Activated CD4-positive, alpha-beta T cell treated with anti-CD3 and anti-CD28 coated beads, Interleukin-2, amount 10 ng/mL, durations not matched to agents 24 days and 14 days (primary cell): ENCODE measurements at places on chromosomes 1 and 21. TPM values are rescaled to one million over a fixed set of nuclear protein-coding genes. Genes with fewer than 3 reads are reported as not detected.
A peak's percentile ranks its signal among the peaks of the same experiment; 100 is the strongest.

DNA sequence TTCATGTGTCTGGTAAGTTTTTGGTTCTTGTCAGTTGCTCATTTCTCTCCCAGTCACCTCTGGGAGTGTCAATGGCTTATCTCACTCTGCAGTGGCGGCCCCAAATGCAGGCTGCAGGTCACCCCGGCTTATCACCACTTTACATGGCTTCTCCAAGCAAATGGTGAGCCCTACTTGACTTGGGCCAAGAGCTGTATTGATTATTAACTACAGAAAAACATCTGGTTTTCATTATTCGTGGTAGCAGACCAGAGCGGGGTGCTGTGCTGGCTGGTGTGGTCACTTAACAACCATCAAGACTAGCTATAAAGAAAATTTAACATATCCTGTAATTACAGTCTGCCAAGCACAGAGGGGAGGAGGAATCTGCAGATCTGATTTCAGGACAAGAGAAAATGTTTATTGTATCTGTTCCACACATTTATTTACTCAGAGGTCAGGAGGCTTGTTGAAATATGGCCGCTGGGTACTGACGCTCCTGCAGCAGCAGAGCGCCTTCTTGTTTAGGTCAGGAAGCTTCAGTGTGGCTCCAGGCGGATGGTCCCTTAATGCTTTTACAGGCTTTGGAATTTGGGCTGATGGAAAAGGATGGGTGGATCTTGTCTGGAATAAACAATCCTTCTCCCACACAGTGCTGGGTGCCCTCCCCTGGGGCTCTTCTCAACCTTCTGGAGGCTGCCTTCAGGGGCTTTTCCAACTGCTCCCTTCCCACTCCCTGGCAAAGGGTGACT, 87.8 kb downstream of the HLX start:
- DNase-seq = no peak

CAMK1G gene
- total RNA-seq = 0.54 TPM in 1 of 2 replicates, not detected in the other

- DNase-seq = no peak
Measured at GRCh38 chr1:219126377-219126776, 47.3 kb upstream of the LYPLAL1 start.

GRCh38 chr1:41051022-41051421, 29.5 kb upstream of the SLFNL1 start:
- DNase-seq = no peak

DNA sequence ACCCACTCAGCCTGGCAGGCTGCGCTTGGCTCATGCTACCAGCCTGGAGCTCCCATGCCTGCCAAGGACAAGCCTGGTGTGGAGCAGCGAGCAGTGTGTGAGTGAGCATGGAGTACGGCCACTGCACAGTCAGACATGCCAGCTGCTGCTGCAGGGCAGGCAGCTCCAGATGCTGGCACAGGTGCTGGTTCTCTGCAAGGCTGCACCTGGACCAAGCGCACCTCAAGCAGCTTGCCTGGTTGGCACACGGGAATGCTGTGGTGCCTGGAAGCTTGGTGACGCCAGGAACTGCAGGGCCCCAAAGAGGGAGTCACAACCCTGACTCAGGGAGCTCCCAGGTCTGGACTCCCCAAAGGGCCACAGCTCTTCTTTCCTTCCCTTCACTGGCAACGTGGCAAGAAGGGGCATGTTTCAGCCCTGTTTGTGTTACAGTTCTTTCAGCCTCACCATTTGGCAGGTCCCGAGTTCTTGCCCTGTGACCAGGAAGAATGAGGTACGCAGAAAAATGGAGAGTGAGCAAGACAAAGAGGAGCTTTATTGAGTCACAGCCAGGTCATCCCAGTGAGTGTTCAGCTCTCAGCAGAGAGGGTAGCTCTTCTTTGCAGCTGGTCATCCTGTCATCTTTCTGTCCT, 26.1 kb downstream of the ACOT7 start:
- DNase-seq = no peak

LCE1F gene
- total RNA-seq = not detected in 2 replicates

DNA sequence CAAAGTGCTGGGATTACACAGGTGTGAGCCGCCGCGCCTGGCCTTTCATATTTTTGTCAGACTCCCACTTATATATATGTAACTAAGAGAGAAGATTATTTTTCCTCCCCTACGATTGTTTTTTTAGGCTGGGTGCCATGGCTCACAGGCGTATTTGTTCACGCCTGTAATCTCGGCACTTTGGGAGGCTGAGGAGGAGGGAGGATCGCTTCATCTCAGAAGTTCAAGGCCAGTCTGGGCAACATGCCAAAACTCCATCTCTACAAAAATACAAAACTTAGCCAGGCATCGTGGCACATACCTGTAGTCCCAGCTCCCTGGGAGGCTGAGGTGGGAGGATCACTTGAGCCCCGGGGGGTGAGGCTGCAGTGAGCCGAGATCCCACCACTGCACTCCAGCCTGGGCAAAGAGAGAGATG, 23.9 kb upstream of the ITLN2 start:
- DNase-seq = no peak

PLA2G2F gene
- not detected in 2 replicates for total RNA-seq

GRCh38 chr1:247415423-247416361, at the start of gene NLRP3:
NLRP3 (plus strand) TSS chr1:247416173; CDS start chr1:247418801, 2,628 bp downstream.
- peak; percentile 76 for DNase-seq

GRCh38 chr1:152786077-152786476, at the start of gene LCE1E:
LCE1E (plus strand) TSS chr1:152786257; CDS start chr1:152787300, 1,043 bp downstream.
- peak; percentile 45 for DNase-seq

DNA sequence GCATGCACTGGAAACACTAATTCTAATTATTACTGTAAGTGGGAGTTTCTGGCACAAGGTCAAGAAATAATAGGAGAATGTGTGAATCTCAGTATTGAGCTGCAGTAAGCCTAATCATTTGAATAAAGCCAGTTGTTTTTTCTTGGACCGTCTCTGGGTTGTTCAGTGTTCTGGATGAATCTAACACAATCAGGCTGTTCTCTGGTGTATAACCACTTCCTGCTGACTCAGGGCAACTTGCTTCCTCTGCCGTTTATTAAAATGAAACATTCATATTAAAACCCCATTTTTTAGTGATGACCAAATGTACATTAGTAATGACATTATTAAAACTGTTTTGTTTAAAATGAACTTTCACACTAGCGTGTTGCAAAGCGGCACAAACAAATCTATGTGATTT, 273.1 kb upstream of the SNX7 start:
- peak; percentile 68 for DNase-seq
